Type B pancreatic cell (in vitro differentiated cells): ENCODE measurements at places on chromosomes 7 and 10.

- H3K36me3 ChIP-seq, result no peaks in the 10 kb centered on the region
- H3K4me3 ChIP-seq, result no peak overlapping the region
- no peaks in the 10 kb centered on the region for H3K27me3 ChIP-seq
- no peak for DNase-seq
Observed at GRCh38 chr10:129697463-129698247, 230.6 kb downstream of the MGMT start.

GRCh38 chr10:49173853-49174252 lies 14.3 kb downstream of the TMEM273 start:
- no peak overlapping the region for H3K4me3 ChIP-seq
- H3K27me3 ChIP-seq, result peaks cover 3% of the 10 kb centered on the region
- no peak for DNase-seq
- H3K36me3 ChIP-seq, result no peaks in the 10 kb centered on the region
- H3K27ac ChIP-seq, result no peak overlapping the region

DNA sequence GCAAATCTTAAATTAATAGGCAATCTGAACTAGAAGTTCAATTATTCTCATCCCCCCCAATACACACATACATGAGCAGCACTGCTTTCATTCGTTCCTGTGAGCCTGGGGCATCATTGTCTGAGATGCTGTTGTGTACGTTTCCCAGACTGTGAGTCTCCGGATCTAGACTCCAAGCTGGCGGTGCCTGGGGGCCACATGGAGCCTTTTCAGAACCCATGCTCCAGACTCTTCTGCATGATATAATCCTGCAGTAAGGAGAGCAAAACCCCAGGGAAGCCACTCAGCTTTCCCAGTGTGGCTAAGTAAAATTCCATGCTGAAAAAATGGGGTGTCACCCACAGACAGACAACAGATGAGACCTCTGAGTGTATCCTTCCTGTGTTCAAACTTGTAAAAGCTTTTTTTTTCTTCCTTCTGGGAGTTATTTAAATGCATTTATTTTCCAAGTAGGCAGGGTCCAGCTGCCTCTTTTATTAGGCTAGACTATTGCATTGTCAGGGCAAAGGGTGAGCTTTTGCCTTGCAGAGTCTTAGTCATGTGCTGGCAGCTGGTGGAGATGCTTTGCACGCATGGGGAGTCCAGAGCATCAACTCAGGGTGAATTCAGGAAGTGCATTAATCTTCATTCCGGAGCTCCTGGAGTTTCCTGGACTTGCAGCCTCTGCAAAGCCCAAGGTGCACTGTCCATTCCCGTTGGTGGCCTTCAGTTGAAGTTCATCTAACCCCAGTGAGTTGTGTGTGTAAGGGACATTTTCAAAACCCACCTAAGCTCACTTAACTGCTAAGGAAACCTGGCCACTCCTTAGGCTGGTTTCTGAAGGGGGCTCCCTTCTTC lies 185.7 kb upstream of the ADO start:
- no peak overlapping the region for H3K4me3 ChIP-seq
- peaks cover 4% of the 10 kb centered on the region for H3K4me1 ChIP-seq
- no peak overlapping the region for H3K27ac ChIP-seq
- DNase-seq, result no peak

GRCh38 chr10:95569368-95569767 lies 8.2 kb upstream of the SORBS1 start:
- H3K27ac ChIP-seq, result no peak overlapping the region
- peaks cover 23% of the 10 kb centered on the region for H3K4me1 ChIP-seq
- H3K4me3 ChIP-seq, result no peak overlapping the region
- H3K36me3 ChIP-seq, result no peaks in the 10 kb centered on the region
- no peaks in the 10 kb centered on the region for H3K27me3 ChIP-seq

DNA sequence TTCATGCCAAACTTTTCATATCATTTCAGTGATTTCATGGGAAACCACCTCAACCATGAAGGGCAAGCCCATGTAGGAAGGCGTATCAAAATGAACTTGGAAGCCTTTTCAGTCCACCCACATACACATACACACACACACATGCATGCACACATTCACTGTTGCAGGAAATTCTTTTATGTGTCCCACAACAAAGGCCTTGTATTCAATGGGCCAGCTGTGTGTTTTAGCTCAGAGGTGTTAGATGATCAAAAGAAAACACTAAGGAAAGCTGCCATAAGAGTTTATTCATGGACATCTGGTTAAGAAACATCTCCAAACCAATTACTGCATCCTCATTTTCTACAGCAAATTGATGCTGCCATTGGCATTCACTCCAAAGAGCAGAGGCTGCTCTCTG lies 74.4 kb upstream of the STK17A start:
- H3K4me1 ChIP-seq, result peaks cover 5% of the 10 kb centered on the region
- H3K27ac ChIP-seq, result no peak overlapping the region

DNA sequence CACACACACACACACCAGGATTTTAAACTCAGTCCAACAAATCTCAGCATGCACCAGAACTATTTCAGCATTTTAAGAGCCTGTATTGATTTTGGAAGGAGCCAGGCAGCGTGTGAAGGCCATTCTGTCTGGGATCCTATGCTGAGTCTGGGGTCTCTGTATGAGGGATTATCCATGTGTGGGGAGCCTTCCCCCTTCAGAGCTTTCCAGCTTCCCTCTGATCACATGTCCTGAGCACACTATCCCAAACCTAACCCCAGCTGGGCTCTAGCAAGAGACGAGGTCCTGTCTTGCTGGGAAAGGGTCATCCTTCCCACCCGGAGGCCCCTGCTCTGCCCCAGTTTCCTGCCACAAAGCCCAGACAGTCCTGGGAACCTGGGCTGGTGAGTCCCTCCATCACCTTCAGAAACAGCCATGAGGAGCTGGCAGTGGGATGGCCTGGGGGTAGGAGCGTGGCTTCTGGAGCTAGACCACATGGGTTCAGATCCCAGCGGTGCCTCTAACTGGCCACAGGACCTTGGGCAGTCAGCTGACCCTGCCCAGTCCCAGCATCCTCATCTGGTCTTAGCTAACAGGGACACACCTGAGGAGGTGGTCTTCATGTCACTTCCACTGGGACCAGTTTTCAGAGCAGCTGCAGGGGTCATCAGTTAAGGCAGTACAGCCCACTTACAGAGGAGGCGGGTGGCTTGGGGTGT lies 79.6 kb upstream of the RET start:
- peaks cover 3% of the 10 kb centered on the region for H3K27me3 ChIP-seq
- H3K36me3 ChIP-seq, result no peaks in the 10 kb centered on the region
- DNase-seq, result no peak
- H3K4me1 ChIP-seq, result no peaks in the 10 kb centered on the region
- no peak overlapping the region for H3K4me3 ChIP-seq
- no peak overlapping the region for H3K27ac ChIP-seq

DNA sequence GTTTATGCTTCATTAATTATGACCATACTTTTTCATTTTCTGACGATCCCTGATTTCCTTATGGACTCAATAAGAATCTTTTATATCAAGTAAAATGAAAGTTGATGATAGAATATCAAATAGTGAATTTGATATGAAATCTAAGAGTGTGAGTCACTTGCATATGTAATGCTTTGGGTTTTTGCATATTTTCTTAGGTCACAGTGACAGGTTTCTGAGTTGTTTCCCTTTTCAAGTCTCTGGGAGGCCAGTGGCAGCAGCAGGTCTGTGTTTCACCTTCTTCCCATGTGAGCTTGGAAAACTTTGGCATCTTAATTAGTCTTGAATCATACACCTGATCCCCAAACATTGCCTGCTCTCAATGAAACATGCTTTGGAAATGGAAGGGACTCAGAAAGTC lies 34.7 kb upstream of the GJD4 start:
- no peaks in the 10 kb centered on the region for H3K4me1 ChIP-seq
- H3K36me3 ChIP-seq, result peaks cover 33% of the 10 kb centered on the region
- no peak overlapping the region for H3K4me3 ChIP-seq
- no peaks in the 10 kb centered on the region for H3K27me3 ChIP-seq
- DNase-seq, result no peak
- no peak overlapping the region for H3K27ac ChIP-seq

GRCh38 chr10:28668363-28669226 lies 8.7 kb upstream of the BAMBI start:
- H3K27me3 ChIP-seq, result peaks cover 34% of the 10 kb centered on the region
- H3K27ac ChIP-seq, result peak overlapping the region; percentile 85
- peaks cover 38% of the 10 kb centered on the region for H3K4me1 ChIP-seq
- peak overlapping the region; percentile 93 for H3K4me3 ChIP-seq
- peak; percentile 78 for DNase-seq

- H3K4me3 ChIP-seq, result no peak overlapping the region
- peaks cover 4% of the 10 kb centered on the region for H3K4me1 ChIP-seq
- H3K27me3 ChIP-seq, result no peaks in the 10 kb centered on the region
- DNase-seq, result no peak
- H3K36me3 ChIP-seq, result no peaks in the 10 kb centered on the region
Observed at GRCh38 chr10:17523917-17524316, 69.5 kb upstream of the ST8SIA6 start.

- no peak overlapping the region for H3K4me3 ChIP-seq
- peaks cover 3% of the 10 kb centered on the region for H3K36me3 ChIP-seq
- DNase-seq, result no peak
- H3K4me1 ChIP-seq, result peaks cover 4% of the 10 kb centered on the region
- H3K27ac ChIP-seq, result no peak overlapping the region
Observed at GRCh38 chr7:77238703-77239136, 39.1 kb upstream of the FGL2 start.

GRCh38 chr7:70787286-70787685 lies 344.7 kb upstream of the GALNT17 start:
- peak overlapping the region; percentile 84 for H3K27ac ChIP-seq
- peaks cover 11% of the 10 kb centered on the region for H3K4me1 ChIP-seq
- H3K4me3 ChIP-seq, result peak overlapping the region; percentile 72
- H3K27me3 ChIP-seq, result no peaks in the 10 kb centered on the region
- peaks cover 62% of the 10 kb centered on the region for H3K36me3 ChIP-seq
- DNase-seq, result no peak

- H3K27me3 ChIP-seq, result no peaks in the 10 kb centered on the region
- H3K27ac ChIP-seq, result no peak overlapping the region
- no peaks in the 10 kb centered on the region for H3K36me3 ChIP-seq
- no peak overlapping the region for H3K4me3 ChIP-seq
- H3K4me1 ChIP-seq, result peaks cover 6% of the 10 kb centered on the region
Observed at GRCh38 chr10:71696628-71697326, 22.8 kb downstream of the C10orf105 start.

- no peaks in the 10 kb centered on the region for H3K4me1 ChIP-seq
- H3K27ac ChIP-seq, result no peak overlapping the region
- no peak overlapping the region for H3K4me3 ChIP-seq
- peaks cover 20% of the 10 kb centered on the region for H3K27me3 ChIP-seq
- no peak for DNase-seq
Observed at GRCh38 chr7:131562941-131563340, 6.5 kb upstream of the PODXL start.

GRCh38 chr7:42747044-42747443 lies 164.8 kb downstream of the C7orf25 start:
- H3K4me3 ChIP-seq, result no peak overlapping the region
- no peak for DNase-seq
- H3K4me1 ChIP-seq, result peaks cover 26% of the 10 kb centered on the region
- no peaks in the 10 kb centered on the region for H3K27me3 ChIP-seq
- H3K27ac ChIP-seq, result no peak overlapping the region
- H3K36me3 ChIP-seq, result peaks cover 8% of the 10 kb centered on the region
